ENCODE measurements at places on chromosomes 5 and 9.

DNA sequence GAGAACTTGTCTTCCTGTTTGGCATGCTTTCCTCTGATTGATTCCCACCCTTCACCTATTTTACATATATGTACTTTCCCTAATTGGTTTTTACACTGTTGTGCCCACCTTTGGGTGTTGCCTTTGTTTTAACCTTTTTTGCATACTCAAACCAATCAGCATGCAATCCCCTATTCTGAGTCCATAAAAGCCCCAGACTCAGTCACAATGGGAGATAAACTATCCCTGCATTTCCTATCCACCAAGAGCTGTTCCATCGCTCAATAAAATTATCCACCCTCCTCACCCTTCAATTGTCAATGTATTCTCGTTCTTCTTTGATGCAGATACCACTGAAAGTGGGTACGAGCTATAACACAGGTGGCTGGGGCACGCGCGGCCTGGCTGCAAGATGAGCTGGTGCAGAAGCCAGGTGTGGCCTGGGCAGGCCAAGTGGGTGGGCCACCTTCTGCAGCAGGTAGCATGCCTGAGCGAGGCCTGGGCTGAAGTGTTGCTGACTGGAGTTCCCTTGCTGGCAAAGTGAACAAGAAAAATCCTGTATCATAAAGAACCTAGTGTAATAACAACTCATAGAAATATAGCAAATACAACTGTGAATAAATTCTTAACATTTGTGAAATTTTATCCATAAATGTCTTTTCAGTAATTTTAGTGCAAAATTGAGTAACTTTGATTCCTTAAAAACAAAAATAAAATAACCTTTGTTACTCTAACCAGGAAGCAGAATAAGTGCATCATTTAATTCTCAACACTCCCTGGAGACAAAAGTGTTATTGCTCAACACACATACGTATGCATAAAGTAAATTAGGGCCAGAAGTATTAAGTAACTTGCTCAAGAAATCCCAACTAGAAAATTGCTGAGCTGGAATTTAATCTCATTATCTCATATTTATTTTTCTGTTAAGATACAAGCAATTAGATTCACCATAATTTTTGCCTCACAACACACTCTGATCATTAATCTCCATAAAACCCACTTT, 685.3 kb upstream of the EDIL3 start:
- no peak for DNase-seq

- DNase-seq: no peak
Observed at GRCh38 chr5:162209005-162209605, 141.5 kb downstream of the GABRG2 start.

DNA sequence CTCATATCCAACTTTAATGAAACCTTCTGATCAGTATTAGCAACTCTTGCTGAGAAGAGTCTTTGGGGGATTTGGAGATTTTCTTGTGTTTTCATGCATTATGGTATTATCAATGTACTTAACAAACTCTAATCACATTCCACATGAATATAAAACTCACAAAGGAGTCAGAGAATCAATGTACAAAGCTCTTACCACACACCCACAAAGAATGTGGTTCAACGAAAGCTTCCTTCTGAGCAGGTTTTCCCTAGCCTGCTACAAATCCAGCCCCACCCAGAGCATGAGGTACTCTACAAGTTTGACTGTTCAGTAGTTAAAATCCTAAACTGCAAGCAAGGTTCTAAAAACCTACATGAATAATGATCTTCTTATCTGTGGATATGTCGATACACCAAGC, 210.1 kb downstream of the TARS1 start:
- no peak for DNase-seq

DNA sequence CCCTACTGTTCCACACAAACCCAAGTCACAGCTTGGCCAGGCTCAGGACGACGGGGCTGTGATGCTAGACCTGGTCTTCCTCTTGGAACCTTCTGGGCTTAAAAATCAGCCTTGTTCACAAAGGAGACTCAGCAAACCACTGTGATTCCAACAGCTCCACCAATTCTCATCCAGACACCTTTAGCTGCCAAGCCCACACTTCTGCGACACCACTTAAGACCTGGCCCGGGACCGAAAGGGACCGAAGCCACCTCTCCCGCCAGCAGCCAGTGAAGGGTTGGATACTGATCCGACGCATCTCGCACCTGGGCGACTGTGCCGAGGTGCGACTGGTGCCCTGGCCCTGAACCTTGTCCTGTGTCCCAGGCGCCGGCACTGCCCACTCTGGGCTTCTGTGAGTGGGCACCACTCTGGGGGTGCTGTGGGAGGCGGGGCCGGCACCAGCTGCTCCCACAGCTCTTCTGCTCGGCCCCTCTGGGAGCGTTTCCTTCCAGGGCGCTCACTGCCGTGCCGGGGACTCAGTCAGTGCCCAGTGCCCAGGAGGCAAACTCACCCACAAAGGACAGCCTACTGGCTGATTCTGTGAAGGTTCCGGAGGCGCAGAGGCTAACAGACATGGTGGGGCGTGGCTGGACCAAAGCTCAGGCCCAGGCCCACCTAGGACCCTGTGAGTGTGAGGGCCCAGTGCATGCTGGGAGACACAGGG, 50.9 kb downstream of the EXD3 start:
- no peak for DNase-seq

- DNase-seq: no peak
Observed at GRCh38 chr5:173926359-173926758, 38.2 kb downstream of the CPEB4 start.

GRCh38 chr5:139974661-139975060, 68.4 kb downstream of the NRG2 start:
- DNase-seq: no peak

GRCh38 chr5:151672516-151672915, 14.2 kb downstream of the SPARC start:
- no peak for DNase-seq

All from stimulated activated CD4-positive, alpha-beta T cell treated with anti-CD3 and anti-CD28 coated beads, Interleukin-1b, Interleukin-23, amount 100 ng/mL, for 48 hours (primary cell).